ENCODE measurements at places on chromosomes 3 and 15. TPM values are rescaled to one million over a fixed set of nuclear protein-coding genes. Genes with fewer than 3 reads are reported as not detected.

TMEM212 gene
- not detected for total RNA-seq

SLC12A1 gene
- not detected for total RNA-seq

SYNPR gene
- total RNA-seq, result not detected

RAB6B gene
- total RNA-seq, result 14.1 TPM

ATP13A4 gene
- total RNA-seq, result 0.15 TPM

SENP7 gene
- total RNA-seq, result 7.9 TPM

ATP8B4 gene
- total RNA-seq, result 0.25 TPM

ROBO1 gene
- 0.27 TPM for total RNA-seq

CCDC39 gene
- total RNA-seq, result not detected
